MG63 (cell line): ENCODE measurements at places on chromosomes 2 and 18. TPM values are rescaled to one million over a fixed set of nuclear protein-coding genes. Genes with fewer than 3 reads are reported as not detected.

GRCh38 chr2:27496357-27497287 is at the start of gene GCKR:
Gene GCKR (plus strand): TSS chr2:27496839. CDS start chr2:27496905, 66 bp downstream.
- DNase-seq = peak; percentile 71

GRCh38 chr2:223247136-223247535 is 195.1 kb downstream of the KCNE4 start:
- DNase-seq = no peak

- no peak for DNase-seq
These were observed 213.1 kb downstream of the BABAM2 start for GRCh38 chr2:28103611-28104010.

- DNase-seq = no peak
These were observed 86.8 kb downstream of the PRPF40A start for GRCh38 chr2:152630466-152630865.

DNA sequence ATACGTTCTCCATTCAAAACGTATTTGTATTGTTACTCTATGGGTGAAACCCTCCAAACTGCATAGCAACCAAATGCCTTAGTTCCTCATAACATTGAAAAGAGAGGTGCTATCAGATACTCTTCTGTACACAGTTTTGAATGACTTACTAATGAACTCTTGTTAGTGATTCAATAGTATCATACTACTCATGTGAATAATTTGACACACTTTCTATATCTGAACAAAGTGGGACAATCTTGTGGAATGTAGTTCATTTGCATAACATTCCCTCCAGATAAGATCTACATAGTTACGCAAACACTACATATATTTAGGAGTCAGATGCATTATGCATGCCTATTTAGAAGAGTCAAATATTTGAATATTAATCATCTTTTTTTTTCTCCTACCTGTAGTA is 232.0 kb upstream of the NRXN1 start:
- DNase-seq = no peak

DNA sequence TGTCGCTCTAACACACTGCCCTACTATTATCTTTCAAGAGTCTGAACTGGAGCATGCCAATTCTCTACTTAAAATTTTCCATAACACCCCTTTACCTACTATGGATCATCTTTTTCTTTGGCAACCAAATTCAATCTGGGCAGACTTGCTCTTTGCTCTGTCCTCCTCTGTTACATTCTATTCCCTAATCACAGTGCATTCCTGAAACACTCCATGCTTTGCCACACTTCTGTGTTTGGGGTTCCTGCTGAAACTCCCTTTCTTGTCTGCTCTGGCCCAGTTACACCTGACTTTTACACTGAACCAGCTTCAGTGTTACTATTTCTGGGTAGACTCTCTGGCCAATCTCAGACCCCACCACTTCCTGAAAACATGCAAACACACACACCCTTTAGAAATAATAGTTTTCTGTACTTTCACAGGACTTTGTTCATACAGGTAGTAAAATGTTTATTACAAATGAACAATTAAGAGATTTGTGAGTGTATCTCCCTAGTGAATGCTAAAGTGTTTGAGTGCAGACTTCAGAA is 119.9 kb upstream of the DCC start:
- DNase-seq = no peak

- no peak for DNase-seq
These were observed 881.8 kb downstream of the SLC4A3 start for GRCh38 chr2:220509096-220509757.

DNA sequence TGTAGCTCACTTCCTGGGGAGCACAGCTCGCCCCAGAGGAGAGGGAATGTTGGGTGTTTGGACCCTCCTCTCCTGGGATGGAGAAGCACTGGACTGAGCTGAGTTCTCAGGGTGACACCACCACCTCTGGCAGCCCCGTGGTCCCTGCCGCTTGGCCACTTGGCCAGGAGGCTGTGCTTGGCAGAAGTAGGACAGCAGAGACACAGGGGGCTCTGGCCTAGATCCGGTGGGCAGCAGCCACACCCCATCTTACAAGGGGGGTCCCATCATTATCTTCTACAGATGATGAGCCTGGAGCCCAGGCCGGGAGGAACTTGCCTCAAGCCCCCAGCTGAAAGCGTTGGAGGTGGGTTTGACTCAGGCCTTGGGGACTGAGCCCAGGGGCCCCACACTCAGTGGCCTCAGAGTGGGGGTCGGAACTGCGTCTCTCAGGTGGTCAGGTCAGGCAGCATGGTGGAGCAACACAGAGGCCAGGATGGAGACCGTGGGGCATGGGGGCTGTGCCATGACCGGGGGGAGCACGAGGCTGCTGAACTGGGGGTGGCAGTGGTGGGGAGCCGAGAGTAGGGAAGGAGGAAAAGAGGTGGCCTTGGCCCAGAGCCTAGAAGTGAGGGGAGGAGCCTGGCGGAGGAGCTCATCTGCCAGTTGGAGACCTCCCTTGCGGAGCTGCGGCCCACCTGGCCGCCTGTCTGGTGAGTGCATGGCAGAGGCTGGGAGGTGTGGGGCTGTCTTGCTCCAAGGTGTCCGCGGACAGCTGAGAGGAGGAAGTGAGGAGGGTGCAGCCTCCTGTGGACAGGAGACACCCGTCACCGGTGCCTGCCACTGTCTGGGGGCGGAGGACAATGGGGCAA is 63.6 kb upstream of the HDAC4 start:
- DNase-seq = no peak

DNA sequence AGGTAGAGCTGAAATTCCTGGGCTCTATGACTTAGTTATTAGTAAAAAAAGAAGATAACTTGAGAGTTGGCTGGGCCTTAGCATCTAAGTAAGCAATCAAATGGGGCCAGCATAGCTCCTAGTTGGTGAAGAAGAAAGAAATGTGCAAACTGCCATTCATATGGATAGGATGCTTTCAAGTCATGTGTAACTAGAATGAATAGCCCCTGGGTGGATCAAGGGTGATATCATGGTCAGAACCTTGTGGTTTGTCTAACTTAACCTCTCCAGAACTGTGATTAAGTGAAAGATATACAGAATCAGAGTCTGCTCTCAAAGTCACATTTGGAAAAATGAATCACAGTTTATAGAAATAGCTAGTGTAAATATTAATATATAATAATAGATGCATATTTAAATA is 198.7 kb upstream of the DTNA start:
- DNase-seq = no peak

The GALR1 gene
- total RNA-seq = not detected in 2 replicates

The KLF7 gene
- total RNA-seq = 6.0 and 7.2 TPM in 2 replicates

The RAB10 gene
- 102 and 162 TPM in 2 replicates for total RNA-seq
